Hepatic stellate cell (primary cell): ENCODE measurements at places on chromosomes 6 and 20.

- DNase-seq, result no peak
Measured at GRCh38 chr20:23988561-23988960, at the start of gene GGTLC1. TSS of gene GGTLC1 (minus strand) at chr20:23988779. CDS start at chr20:23986611, 2,168 bp downstream.

- peak; percentile 42 for DNase-seq
Measured at GRCh38 chr6:79421707-79422484, 115.3 kb downstream of the LCA5 start.

DNA sequence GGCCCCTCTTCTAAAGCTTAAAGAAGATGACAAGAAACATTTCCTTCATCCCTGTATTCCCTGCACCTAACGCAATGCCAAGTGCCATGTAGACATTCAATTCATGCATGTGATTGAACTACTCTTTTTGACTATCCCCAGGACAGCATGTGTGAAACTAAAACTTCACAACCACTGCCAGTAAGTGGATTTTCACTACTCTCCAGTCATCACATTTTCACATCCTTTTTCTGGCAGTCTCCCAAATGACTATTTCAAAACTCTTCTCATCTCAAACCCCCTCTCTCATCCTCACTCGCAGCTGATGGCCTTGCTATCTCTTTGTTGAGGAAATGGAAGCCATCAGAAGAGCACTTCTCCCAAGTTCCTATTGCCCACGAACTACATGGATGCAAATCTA is 122.6 kb downstream of the OPRM1 start:
- no peak for DNase-seq

DNA sequence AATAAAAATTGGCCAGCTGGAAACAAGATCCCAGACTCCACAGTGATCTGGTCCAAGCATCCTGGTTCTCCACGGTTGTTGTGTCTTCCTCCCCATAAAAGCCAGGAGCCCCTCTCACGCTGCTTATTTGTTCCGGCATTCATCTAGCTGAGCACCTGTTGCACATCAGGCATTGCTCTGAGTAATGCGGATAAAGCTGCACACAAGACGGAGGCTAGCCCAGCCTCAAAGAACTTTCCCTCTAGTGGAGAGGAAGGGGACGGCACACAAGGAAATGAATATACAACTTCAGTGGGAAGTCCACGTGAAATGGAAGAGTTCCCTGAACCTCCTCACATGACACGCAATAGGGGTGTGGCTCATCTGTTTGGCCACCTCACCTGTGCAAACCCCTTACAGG is 30.3 kb upstream of the NXT1 start:
- peak; percentile 38 for DNase-seq

DNA sequence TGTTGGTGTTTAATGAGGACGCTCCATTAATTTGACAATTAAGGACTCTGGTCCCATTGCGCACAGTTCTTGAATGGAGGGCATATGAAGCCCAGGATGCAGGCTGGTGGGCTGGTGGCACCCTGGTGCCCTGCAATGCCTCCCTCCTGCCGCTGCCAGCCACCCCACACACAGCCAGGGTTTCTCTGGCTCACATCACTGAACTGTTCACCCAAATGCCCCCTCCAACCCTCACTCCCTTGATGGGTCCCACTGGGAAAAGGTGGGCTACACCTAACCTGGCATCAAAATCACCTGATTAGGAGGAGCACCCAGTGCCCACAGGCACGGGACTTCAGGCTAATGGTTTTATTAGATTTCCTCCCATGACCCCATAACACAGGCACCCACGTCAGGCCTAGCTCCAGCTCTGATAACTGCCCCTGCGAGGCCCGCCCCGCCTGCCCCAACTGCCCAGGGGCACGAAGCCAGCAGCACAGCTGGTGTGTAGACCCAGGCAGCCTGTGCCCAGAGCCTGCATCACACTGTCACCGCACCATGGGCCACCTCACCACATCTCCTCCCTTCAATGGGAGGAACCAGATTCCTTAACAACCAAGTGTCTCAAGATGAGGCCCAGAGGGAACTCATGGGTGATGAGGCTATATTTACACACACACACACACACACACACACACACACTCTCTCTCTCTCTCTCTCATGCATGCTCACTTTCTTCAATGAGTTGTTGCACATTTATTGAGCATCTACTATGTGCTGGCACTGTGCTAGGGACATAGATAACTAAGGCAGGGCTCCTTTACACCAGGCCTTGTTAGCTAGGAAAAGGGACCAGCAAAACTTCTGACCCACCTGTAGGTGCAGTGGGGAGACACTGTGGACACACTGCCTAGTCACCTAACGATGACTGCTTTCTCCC is 107.3 kb downstream of the NOL4L start:
- no peak for DNase-seq

DNA sequence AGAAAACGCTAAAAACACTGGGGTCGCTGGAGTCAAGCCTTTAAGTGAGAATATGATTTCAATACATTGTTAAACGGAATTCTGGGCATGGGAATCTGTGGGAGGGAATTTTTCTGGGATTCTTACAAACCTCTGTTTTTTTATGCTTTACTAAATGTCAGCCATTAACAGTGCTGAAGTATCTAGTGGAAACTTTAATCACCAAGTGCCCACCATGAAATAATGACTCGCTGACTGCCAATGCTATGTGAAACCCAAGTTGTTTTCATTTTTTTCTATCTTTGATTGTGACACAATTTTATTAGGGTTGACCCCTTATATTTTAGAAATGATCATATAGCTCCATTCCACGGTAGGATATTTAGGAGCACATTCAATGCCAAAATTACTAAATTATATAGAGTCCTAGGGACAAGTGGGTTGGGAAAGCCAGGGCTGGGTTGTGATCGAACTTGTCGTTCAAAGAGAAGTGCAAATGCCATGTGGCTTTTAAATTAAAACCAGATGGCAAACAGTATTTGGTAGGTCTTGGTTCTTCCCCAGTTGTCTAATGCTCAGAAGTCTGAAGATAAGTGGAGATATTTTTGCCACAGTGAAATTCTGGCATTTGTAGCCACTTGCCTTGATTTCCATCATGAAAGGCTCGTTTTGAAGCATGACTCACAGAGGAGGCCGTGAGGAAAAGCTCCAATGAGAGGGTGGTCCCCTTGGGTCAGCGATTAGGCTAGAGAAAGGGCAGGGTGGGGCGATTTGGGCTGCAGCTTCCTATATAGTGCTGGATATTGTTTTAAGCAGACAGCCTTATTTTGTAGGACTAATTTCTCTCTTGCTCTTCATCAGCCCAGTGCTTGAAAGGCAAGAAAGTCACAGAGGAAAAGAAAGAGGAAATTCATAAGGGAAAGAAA is 254.4 kb upstream of the JAG1 start:
- no peak for DNase-seq

GRCh38 chr20:49591217-49591865 is 23.4 kb upstream of the PTGIS start:
- no peak for DNase-seq
